ENCODE measurements at places on chromosomes 1 and 21. TPM values are rescaled to one million over a fixed set of nuclear protein-coding genes. Genes with fewer than 3 reads are reported as not detected.
A peak's percentile ranks its signal among the peaks of the same experiment; 100 is the strongest.

DNA sequence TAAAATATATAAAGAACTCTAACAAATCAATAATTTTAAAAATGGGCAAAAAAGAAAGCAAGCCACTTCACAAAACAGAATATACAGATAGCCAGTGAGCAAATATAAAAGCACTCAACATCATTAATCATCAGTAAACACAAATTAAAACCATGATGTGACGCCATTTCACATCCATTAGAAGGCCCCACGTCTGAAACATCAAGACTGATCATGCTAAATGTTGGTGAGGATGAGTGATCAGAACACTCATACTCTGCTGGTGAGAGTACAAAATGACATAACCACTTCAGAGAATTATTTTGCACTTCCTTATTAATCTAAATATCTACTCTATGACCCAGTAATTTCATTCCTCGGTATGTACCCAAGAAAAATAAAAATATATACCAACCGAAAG is 512.2 kb upstream of the NR5A2 start:
- DNase-seq = no peak

GRCh38 chr1:32966900-32967299 is 2.3 kb upstream of the RNF19B start:
- no peak for DNase-seq

DNA sequence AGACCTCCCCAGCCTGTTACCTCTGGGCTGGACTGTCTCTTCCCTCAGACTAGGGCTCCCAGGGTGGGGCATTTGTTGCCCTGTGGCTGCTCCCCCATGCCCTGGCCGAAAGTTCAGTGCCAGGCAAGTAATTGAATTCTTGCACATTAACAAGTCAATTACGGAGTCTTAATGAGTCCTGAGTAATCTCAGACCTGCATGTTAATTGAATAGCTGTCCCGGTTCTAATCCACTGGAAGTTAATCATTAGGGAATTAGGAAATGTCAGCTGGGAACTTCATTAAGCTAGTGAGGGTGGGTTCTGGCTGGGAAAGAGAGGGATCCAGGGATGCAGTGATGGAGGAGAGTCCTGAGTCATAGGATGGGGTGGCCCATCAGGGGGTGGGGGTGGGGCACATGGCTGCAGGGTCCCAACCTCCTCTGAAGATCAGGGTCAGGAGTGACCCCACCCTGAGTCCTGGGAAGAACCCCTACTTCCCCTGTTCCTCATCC is 47.1 kb upstream of the CSF3R start:
- DNase-seq = no peak

DNA sequence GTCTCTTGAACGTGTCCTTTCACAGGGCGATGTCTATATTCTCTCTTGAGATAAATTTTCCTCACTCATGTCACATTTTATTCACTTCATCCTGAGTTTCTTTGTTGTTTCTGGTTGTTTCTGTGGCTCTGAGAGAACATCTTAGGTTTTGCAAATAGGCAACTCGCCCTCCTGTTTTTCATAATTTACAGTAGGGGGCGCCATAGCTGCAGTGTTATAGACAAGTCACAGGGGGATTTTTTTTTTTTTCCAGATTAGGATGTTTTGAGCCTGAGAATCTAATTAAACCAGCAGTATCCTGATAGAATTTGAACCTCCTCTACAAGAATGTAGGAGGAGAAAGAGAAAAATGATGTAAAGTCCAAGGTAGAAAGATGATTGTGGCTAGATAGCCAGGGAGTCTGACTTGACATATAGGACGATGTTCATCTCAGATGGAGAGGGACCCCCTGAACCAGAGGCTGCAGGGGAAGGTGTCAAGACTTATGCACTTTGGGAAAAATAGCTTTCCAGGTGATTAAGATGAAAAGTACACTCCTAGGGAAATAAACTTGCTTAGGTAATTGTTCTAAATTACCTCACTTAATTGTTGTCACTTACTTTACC is 76.3 kb downstream of the ZP4 start:
- DNase-seq = peak; percentile 9

- no peak for DNase-seq
These were observed 114.3 kb downstream of the TGFB2 start for GRCh38 chr1:218459450-218459849.

GRCh38 chr1:59349101-59349500 is 52.2 kb downstream of the FGGY start:
- no peak for DNase-seq

DNA sequence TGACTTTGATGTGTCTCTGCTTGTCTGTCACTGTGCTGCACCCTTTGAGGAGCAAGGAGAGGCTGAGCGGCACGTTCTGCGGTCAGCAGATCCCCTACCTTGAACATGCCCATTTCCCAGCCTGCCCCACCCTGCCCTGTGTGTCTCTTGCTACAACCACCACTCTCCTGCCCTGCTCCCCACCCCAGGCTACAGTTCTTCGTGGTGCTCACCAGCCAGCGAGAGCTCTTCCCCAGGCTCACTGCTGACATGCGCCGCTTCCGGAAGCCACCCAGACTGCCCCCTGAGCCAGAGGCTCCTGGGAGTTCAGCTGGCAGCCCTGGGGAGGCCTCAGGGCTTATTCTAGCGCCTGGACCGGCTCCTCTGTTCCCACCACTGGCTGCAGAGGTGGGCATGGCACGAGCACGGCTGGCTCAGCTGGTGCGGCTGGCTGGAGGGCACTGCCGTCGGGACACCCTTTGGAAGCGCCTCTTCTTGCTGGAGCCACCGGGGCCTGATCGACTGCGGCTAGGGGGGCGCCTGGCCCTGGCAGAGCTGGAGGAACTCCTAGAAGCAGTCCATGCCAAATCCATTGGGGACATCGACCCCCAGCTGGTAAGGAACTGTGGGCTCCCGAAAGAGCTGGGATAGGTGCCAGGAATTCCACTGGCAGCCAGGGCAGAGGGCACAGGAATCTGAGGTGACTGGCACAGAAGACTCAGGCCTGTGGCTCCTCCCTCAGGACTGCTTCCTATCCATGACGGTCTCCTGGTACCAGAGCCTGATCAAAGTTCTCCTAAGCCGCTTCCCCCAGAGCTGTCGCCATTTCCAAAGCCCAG is 5.6 kb downstream of the HYI start:
- DNase-seq = no peak

DNA sequence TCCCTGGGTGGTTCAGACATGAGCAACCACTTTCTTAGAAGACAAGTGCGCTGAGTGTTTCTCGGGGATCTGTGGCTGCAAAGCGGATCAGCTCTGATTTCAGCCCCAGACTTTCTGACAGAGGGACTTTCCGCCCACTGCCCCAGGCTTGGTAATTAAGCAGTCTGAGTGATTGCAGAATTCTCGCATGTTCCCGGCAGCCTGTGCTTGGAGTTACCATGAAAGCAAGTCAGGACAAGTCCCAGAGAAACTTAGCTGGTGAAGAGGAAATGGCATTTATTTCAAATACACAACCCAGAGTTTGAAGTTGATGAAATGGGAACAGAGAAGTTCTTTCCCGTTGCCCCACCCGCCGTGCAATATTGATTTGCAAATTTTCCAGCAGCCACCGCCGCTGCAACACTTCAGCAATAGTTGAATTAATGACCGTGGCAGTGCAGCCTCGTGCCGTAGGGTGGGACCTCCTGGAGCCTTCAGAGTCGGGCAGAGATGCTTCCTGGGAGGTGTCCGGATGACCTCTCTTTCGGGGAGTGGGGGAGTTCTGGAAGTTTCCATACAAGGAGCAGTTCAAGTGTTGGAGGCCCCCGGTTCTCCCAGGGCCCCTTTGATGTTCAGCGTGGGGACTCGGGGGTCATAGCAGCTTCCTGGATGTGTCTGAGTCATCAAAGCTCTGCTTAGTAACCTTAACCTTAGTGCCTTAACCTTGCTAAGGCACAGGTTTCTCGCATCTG is 134.7 kb downstream of the KAZN start:
- DNase-seq = no peak

DNA sequence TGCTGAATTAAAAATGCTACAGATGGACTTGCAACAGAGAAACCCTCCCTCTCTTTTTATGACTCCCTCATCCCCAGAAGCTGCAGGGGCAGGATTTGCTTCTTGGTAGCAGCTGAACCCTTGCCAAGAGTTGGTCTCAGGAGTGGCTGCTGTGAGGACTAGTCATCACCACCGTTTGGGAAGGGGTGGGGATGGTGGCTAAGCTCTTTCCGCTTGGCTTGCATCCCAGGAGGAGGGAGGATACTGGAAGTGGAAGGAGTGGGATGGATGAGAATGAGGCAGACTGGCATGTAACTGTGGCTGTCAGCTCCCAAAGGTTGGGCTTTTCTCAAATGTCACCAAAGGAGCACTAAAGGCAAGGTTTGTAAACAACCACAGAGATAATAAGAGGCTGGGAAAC is 50.8 kb upstream of the COL24A1 start:
- peak; percentile 93 for DNase-seq

DNA sequence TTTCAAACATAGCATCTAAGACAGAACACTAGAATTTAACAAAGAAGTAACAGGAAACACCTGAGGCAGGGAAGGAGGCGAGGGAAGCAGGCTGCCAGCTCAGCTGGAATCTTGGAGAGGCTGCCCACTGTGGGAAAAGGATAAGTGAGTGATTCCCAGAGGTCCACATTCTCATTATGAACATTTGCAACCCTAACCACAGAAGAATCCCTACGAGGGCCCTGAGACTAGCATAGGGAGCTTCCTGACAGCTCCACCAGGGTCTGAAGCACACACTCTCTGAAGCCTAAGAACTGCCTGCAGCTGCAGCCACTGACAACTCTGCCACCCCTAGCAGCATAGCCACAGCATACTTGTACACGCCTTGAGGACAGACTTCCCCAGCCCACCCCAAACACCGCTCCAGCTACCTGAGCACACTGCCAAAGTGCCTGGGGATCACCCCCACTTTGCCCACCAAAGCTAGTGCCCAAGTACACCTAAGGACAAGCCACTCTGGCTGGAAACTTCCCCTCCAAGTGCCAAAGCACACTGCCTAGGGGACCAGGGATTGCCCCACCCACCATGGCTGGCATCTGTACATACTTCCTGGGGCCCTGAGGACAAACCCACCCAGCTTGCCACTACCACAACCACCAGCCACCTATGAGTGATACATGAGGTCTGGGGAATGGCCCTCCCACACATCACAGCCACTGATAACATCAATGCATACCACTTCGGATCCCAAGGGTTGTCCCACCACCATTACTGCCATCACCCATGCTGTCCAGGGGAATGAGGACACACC is 76.6 kb upstream of the GUCA2A start:
- peak; percentile 63 for DNase-seq

DNA sequence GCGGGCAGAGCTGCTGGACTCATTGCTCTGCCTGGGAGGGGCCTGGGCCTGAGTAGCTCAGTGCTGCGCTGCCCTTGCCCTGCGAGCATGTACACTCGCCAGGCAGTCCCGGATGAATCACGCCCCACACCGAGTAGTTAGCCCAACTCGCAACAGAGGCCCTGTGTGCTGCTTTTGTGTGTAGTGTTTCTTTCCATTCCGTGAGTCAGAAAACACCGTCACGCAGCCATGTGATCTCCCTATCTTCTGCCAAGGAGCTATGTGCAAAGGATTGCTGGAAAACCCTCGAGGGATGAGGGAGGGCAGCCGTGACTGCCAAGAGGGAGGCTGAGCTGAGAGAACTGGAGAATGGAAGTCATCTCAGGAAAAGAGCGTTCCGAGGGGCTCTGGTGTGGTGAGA is 37.3 kb downstream of the NENF start:
- DNase-seq = peak; percentile 94

GRCh38 chr1:86861424-86861823 is 52.5 kb downstream of the SELENOF start:
- no peak for DNase-seq

DNA sequence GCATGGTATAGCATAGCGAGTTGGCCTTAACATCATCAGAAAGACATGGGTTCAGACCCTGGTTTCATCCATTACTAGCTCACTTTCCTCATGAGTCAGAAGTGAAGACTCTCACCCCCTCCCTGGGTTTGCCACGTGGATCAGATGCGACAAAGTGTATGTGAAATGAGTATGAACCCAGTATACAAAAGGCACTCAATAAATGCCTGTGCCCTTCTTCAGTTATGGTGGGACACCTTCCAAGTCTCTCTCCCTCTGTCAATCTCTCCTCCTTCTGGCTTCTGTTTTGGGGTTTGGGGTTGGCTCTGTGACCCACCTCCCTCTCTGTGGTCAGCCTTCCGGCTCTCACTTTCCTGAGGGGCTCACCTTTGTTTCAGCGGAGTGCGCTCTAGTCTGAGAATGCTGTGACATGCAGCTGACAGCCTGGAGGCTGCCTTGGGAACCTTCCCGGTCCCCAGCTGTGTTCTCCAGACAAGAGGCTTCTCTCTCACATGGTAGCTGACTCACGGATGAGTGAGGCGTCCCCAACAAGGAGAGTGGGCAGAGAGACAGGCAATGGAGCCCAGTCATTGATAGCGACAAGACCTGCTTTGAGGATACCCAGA is 155.0 kb upstream of the EDN2 start:
- DNase-seq = peak; percentile 82

DNA sequence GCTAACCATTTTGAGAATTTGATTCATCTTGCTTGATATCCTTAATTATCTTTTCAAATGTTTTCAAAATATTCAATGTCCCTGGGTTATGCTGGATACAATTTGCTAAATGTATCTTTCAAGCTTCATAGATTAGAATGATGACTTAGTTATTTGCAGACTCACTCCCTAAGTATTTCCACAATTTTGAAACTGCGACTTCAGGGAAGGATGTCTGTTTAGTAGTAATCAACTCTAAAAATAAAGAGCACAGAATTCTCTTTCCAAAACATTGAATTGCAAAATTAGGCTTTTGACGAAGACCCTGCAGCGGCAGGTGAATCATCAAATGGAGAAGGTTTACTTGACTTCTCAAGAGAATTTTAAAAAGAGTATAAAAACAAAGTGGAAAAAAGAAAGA is 14.2 kb downstream of the RGS1 start:
- no peak for DNase-seq

DNA sequence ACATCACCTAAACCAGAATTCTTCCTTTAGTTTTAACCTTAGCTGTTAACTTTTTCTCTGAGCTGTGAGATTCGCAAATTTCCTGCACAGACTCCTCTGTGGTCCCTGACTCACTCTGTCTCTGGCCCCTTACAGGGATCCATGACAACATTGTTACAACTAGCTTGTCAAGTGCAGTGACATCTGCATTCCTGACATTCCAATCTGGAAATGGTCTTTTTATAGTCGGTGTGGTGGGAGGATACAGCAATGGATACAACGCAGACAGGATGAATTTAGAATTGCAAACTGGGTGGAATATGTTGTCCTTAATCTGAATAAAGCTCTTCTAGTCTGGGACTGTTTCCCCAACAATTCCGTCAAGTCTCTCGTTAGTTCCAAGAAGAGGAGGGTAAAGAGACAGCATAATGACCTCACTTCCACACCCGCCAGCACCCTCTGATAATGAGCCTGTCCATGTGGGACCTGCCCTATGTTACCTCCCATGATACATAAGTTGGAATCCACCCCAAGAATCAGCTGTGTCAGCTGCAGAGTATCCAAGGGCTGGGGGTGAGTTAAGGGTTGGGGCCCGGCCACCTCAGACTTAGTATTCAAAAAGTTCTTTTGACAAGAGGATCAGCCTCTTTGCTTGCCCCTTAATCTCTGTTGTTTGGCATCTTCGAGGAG is 49.4 kb downstream of the ILDR2 start:
- DNase-seq = peak; percentile 82

GRCh38 chr1:193841857-193842256 is 655.4 kb upstream of the B3GALT2 start:
- no peak for DNase-seq

Gene TMEM9
- total RNA-seq = 105 TPM

Gene OR6P1
- total RNA-seq = not detected

Gene PIGV
- 17.7 TPM for total RNA-seq

Gene OLFML2B
- 83.4 TPM for total RNA-seq

Gene LHX4
- 0.11 TPM for total RNA-seq

Gene PALMD
- 56.5 TPM for total RNA-seq

Gene SLC35F3
- not detected for total RNA-seq

Gene CLDN8
- not detected for total RNA-seq

Gene FAM3B
- total RNA-seq = not detected

All from LHCN-M2 (cell line).